ENCODE measurements at places on chromosomes 1 and 21.

DNA sequence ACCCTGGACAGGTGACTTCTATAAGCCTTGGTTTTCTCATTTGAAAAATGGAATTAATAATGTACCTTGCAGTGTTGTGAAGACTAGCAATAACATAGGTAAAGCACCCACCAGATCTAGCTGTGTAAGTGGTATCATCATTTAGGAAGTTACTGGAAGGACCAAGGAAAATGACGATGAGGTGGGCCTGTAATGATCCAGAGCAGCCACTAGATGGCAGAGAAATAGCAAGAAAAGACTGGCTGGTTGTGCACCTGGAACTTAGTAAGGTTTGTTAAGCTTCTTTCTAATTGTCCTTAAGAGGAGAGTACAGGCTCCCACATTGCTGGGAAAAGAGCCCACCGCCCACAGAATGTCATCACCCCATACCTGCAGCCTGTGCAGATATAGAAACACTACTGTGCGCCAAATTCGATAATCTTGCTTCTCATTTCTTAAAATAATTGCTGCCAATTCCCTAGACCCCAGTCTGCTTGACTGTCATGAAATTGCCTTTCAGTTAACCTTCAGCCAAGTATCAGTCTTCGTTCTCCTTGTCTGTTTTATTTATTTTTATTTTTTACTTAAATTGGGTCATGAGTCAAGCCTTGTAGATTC, 37.2 kb downstream of the WNT4 start:
- DNase-seq, result no peak

DNA sequence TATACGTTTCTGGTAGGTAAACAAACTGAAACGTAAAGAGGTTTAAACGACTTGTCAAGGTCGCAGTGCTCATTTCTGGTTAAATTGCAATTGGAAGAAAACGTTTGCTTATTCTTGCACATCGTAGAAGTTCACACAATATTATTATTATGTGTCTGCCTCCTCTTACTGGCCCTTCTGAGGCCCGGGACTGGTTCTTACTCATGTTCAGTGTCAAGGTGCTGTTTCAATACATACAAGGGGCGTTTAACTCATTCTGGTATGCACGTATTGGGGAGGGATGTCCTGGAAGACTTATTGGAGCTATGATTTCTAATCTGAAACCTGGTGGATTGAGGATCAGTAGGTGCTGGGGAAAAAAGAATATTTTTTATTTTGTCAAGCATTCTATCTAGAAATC, 932 bp downstream of the RPF1 start:
- DNase-seq, result no peak

DNA sequence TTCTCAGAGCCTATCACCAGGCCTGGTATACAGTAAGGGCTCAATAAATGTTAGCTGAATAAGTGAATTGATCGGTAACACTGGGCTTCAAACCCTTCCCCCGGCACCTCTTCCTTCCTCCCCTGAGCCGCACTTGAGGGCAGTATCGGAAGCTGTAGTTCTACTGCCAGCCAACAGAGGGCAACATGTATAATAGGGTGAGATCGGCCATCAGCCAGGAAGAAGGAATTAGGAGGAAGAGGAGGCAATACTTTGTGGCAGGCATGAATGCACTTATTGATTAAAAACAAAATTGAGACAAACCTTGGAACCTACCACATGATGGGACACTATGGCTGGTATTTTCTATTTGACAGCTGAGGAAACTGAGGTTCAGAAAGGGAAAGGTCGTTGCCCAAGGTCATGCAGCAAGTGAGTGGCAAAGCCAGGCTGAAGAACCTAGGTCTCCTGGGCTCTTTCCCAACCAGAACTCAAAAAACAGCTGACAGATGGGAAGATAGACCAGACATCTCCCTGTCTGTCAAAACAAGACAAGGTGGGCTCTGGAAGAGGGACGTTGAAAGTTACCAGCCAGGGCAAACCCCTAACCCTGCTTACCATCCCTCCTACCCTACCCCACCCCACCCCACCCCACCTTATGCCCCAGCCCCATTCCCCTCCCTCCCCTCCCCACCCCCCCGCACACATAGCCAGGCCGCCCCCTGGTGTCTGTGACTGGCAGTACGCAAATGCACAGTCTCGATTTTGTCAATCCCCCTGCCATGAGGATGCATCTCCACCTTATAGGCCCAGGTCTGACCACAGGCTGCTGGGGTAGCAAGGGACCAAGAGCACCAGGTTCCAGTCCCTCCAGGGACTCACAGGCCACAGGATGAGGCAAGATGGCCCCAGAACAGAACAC, 107.3 kb upstream of the RUNX3 start:
- DNase-seq, result no peak

GRCh38 chr1:9413071-9413876, 120.6 kb downstream of the SPSB1 start:
- no peak for DNase-seq

DNA sequence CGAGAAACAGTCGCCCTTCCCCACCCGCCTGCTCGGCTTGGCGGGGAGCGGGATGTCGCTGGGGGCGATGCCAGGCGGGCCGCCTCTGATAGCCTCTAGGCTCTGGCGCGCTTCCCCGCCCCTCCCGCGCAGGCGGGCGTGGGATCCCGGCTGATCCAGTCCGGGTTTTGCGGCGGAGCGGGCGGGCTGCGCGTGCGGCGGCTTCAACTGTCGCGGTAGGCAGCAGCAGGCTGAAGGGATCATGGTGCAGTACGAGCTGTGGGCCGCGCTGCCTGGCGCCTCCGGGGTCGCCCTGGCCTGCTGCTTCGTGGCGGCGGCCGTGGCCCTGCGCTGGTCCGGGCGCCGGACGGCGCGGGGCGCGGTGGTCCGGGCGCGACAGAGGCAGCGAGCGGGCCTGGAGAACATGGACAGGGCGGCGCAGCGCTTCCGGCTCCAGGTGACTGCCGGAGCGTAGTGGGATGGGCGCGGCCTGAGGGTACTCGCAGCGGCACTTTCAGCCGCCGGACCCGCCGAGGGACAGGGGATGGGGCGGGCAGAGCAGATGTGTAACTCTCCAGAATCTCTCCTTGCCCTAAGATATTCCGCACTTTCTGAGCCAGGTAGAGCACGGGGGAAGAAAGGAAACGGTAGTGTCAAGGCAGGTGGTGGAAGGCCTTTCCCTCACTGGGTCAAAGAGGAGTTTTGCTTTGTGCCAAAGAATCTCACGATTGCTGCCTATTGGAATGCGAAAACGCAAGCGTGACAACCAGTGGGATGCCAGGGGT, at the start of gene FAAH:
TSS of gene FAAH (plus strand) at position 210 of the 764 bp plus-strand sequence. CDS start at position 242, 32 bp downstream.
- DNase-seq, result no peak

- no peak for DNase-seq
Measured at GRCh38 chr1:91803847-91804545, 82.0 kb downstream of the TGFBR3 start.

GRCh38 chr1:53189061-53189460, 7.6 kb upstream of the CPT2 start:
- no peak for DNase-seq

- DNase-seq, result no peak
Measured at GRCh38 chr21:42534421-42535378, 21.0 kb downstream of the SLC37A1 start.

DNA sequence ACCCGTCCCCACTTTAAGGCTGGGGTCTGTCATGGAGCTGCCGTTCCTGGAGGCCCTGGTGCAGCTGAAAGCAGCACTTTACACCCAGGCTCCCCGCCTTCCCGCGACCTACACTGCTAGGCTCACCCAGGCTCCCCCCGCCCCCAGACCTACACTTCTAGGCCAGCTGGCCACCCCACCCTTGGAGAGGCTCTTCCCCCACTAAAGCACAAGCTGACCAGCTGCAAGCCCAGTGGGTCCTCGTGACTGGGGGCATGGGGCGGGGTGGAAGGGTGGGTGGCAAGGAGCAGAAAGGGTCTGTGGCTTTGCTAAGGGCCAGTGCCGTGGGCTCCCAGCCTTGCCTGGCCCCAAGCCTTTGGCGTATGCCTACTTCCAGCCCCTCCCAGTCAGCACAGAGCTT, 9.7 kb upstream of the ARHGEF16 start:
- DNase-seq, result no peak

DNA sequence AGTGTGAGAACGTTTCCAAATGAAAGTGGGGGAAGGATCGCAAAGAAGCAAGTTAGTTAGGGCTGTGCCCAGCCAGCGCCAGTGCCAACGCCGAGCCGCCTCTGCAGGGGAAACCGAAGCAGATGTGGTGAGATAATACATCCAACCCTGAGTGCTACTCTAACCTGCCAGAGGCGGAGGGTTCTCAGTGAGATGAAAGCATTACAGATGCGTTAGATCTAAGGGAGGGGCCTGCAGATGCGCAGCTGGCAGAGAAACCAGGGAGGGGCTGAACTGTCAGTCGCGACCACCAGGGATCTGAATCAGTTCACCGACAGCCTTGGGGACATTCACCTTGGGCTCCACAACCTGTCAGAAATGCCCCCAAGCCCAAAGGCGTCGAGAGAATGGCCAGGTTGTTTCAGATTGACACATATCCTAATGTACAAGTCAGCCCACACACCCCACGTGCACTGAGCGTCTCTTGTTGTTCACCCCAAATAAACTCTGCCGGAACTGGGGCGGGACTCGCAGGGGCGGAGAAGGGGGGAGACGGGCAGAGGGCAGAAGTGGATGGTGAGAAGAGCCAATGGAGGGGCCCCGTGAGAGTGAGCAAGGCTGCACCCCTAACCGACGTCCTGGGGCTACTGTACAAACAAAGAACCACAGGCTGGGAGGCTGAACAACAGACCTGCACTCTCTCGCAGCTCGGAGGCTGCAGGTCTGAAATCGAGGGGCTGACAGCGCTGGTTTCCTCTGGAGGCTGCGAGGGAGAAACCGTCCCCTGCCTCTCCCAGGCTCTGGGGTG, 8.7 kb upstream of the UMODL1 start:
- DNase-seq, result no peak

DNA sequence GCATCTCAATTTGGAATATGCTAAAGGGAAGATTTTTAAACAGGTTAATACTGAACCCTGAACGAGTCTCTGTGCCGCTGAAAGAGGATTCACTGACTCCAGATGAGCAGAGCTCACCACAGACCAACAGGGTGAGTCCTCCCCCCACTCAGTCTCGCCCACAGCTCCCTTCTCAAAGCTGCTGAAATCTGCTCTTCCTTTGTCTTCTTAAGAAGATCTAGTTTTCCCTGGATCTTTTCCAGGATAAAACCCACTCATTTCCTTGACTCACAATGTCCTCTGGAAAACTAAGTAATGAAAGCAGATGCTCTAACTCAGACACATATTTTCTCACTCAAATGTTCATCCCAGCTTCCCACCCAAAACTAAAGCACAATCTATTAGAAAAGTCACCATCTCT, 447.0 kb upstream of the PKN2 start:
- DNase-seq, result no peak

- DNase-seq, result no peak
Measured at GRCh38 chr1:209926045-209926444, 12.0 kb upstream of the SYT14 start.

Data from D721Med (cell line).